Body of pancreas (tissue), 4 donors: ENCODE measurements at places on chromosomes 13 and 19.

DNA sequence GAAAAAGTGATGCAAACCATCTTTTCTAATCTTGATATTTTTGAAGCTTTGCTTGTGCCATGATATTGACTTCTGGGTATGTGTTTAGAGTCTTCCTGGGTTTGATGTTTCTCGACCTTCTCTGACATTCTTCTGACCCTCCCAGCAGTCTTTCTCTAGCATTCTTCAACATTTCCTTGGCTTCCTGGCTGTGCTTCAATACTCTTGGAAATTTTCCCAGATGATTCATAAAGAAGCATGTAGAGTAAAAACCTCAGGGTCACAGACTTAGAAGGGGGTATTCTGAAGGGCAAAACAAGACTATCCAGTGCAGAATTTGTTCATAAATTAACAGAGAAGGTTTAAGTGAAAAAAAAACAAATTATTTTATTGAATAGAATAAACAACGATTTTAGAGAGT lies 946.3 kb upstream of the PCDH9 start:
- no peak for DNase-seq

DNA sequence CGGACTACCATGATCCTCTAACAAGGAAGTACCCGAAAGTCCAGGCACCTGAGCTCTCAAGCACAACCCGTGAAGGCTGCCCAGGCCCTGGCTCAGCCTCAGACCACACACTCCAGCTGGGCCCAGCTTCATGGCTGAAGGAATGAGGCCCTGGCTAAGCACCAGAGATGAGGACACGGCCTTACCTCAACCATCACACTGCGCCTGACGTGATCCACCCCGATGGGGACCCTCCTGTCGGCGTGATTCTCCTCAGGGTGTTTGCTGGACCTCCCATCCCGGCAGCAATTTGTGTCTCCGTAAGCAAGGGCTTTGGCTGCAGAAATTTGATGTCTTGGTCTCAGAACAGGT lies 56.5 kb downstream of the F2RL3 start:
- DNase-seq = no peak

DNA sequence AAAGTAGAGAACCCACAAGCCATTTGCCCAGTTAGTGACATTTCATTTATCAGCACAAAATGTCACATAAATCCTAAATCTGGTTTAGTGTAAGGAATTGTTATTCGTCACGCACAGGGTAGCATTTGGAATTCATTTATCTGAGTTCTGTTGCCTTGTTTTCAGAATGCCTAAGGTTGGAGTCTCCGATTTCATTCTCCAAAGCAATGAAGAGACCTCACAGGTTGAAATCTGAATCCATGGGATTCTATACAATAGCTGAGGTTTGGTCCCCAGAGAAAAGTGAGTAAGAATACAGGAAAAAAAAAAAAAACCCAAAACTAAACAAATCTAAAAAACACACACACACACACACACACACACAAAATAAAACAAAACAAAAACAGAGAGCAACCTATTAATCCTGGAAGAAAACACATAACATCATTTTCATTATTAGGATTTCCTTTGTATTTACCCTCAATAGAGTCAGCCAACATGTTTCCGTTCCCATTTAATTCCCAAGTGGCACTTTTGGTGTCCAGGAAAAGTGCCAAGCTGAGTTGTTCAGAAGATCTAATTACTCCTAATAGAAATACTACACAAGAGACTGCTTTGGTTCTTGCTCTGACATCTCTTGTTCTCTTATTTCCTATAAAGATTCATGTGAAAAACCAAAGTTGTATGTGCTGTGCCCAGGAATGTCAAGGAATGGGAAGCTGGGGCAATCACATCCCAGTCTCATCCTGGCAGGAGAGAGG lies 36.2 kb upstream of the LRCH1 start:
- no peak for DNase-seq

- no peak for DNase-seq
Observed at GRCh38 chr13:35744566-35745178, 268.2 kb upstream of the MAB21L1 start.

DNA sequence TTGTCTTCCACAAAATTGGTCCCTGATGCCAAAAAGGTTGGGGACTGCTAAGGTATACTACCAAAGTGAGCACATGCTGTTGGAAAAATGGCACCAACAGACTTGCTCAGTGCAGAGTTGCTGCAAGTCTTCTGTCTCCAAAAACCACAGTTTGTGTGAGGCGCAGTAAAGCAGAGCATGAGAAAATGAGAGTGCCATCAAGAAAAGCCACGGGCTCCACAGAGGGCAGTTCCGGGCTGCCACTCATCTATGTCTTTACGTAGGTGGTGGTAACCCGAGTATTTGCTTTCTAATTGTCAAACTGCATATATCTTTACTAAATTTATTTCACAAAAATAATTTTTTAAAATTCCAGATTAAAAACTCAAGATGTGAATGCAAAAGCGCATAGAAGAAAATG lies 123.8 kb downstream of the RNF17 start:
- DNase-seq = no peak

GRCh38 chr13:91986761-91987483 lies 588.5 kb downstream of the GPC5 start:
- no peak for DNase-seq

GRCh38 chr19:45767881-45768654 lies 984 bp downstream of the SIX5 start:
- DNase-seq = peak; percentile 84

GRCh38 chr19:50252111-50252886 lies 48.9 kb downstream of the MYH14 start:
- DNase-seq = no peak

DNA sequence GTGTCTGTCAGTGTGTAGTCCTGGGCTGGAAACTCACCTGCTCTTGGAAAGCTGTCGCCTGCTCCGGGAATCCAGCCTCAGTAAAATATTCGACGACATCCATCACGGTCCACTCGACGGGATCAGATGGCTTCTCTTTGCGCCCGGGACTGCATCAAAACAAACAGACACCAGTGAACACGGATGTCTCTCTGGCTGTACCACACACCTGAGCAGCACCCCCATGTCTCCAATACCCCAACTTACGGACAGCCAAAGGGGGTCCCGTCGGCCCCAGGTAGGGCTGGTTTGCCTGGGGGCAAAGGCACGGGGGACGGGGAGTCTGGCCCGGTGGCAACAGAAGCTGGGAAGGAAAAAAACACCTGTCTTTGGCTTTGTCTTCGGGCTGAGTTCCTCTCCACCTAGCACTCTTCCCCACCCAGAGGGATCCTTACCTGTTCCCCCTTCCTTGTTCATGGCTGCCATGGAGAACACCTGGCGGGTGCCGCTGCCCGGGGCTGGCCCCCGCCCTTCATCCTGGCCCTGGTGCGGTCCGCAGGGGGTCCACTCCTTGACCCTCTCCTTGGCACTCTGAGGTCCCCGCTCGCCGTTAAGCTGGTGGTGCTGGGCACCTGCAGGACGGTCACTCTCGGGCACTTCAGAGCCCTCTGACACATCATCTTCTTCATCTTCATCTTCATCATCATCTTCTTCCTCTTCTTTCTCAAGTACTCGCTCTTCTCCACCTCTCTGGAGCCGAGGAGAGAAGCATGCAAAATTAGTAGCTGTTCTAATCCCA lies 1.7 kb downstream of the SAMD1 start:
- DNase-seq = no peak

GRCh38 chr13:110574161-110574560 lies 12.6 kb upstream of the RAB20 start:
- DNase-seq = peak; percentile 2

GRCh38 chr19:18741124-18742121 lies 49.7 kb downstream of the COMP start:
- DNase-seq = peak; percentile 81

DNA sequence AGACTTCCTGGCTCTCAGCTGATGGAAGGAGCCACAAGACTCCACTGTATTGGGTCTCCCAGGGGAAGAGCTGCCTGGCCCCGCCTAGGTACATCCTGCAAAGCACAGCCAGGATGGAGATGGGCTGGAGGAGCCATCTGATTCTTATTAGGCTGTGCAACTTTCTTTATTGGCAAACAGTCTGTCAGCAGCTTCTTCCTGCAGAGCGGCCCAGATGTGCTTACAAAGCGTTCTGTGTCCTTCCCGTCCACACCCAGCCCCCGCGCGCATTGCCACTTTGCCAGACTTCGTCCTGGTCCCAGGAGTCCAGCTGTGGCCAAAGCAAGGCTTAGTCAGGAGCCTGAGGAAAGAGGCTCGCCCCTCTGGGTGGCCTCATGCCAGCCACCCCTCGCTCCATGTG lies 409.3 kb downstream of the ZNF536 start:
- no peak for DNase-seq

DNA sequence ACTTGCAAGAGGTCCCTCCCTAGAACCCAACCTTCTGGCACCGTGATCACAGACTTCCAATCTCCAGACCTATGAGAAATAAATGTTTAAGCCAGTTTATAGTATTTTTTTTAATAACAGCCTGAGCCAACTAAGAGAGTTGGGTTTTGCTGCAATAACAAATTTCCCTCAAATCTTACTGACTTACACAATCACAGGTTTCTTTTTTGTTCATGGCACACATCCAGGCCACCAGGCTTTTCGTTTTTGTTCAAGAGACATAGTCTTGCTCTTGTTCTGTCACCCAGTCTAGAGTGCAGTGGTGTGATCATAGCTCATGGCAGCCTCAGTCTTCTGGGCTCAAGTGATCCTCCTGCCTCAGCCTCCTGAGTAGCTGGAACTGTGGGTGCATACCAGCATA lies 2.0 kb upstream of the SELENOV start:
- no peak for DNase-seq

DNA sequence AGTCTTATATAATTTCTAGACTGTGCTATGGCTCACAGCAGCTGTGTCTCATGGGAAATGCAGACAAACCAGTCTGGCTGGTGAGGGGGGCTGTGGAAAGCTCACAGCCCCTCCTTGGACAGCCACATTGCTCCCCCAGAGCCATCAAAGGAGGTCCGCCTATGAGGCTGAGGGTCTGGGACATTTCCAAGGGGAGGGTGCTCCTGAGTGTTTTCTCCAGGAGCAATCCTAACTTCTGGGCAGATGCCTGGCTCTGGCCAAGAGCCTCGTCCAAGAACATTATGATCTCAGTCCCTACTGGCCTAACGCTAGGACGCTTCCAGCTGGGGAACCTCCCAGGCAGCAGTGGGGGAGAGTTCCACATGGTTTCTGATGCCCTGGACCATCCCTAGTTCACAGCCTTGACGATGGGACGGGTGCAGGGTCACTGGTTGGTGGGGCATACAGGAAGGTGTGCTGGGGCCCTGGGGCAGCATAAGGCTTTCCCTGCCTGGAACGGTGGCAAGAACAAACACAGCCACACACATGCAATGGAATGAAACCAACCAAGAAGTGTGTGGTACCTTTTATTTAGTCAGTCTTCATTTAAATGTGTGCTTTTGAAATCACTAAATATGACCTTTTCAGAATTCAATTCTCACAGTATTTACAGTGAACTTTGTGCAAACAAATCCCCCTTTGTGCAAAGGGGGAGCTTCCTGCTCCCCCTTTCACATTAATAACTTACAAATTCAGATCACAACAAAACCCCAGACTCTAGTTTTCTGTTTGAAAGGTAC lies 60.6 kb downstream of the CDADC1 start:
- DNase-seq = peak; percentile 78

DNA sequence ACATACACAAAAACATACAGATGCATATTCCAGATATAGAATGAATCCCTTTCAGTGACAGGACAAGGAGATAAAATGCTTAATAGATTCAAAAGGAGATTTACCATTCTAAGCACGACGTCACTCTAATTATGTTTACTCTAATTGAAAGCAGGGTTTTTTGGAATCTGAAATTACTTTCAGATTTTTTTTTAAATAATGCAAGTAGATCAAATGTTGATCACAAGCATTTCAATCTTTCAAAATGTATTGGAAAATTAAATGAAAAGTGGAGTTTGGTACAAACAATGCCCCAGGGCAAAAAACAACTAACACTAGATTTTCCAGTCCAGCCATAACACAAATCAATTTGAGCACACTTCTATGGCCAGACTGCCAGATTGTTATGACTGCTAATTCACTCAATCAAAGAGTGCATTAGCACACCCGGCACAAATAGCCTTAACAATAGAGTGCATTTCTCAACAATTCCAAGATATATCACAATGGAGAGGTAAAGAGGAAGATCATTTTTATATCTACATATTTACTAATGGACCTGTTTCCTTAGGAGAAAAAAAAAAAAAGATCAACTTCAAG lies 4.3 kb upstream of the DACH1 start:
- DNase-seq = no peak

DNA sequence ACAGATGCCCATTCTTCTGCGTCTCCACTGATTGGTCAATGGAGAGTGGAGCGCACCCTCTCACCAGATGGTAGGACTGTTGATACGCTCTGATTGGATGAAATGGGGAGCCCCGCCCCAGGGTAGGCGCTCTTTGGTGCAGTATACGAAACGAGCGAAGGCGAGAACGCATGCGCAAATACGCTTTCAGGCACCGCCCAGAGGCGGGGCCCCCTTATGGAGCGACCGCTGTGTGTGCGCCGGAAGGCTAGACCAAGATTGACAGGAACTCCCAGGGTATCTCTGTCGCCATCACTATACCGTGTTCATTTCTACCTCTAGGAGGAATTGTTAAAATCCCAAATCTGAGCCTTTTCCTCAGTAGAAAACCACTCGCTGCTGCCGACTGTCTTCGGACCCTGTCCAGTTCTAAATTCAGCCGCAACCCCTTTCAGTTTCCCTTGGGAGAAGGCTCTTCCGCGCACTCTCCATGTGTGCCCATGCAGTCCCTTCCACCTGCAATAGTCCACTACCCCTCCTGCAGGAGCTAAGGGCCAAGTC lies 720 bp upstream of the HNRNPL start:
- DNase-seq = peak; percentile 100

DNA sequence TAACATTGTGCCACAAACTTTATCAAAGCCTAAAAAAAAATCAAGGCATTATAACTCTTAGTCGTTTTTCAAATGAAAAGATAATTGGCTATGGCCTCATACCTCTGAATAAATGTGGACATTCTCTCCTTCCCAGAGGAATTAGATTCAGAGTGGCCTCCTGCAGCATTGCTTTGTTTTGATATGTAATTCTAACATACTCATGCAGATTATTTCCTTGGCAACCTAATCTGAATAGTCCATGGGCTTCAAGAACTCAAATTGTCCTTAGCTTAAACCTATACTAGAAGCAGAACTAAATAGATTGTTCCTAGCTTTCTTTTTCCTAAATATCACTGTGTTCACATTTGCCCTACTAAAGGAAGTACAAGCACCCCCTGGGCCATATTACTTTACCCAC lies 1146.9 kb downstream of the OLFM4 start:
- DNase-seq = no peak

GRCh38 chr19:18415178-18415867 lies 3.9 kb upstream of the SSBP4 start:
- DNase-seq = no peak
